ENCODE measurements at places on chromosomes 2 and 18.
A peak's percentile ranks its signal among the peaks of the same experiment; 100 is the strongest.

GRCh38 chr2:226362980-226363379 lies 436.6 kb downstream of the IRS1 start:
- no peak overlapping the region for H3K27ac ChIP-seq
- no peaks in the 10 kb centered on the region for H3K36me3 ChIP-seq
- H3K4me1 ChIP-seq, result no peaks in the 10 kb centered on the region
- no peaks in the 10 kb centered on the region for H3K27me3 ChIP-seq
- no peak for DNase-seq

DNA sequence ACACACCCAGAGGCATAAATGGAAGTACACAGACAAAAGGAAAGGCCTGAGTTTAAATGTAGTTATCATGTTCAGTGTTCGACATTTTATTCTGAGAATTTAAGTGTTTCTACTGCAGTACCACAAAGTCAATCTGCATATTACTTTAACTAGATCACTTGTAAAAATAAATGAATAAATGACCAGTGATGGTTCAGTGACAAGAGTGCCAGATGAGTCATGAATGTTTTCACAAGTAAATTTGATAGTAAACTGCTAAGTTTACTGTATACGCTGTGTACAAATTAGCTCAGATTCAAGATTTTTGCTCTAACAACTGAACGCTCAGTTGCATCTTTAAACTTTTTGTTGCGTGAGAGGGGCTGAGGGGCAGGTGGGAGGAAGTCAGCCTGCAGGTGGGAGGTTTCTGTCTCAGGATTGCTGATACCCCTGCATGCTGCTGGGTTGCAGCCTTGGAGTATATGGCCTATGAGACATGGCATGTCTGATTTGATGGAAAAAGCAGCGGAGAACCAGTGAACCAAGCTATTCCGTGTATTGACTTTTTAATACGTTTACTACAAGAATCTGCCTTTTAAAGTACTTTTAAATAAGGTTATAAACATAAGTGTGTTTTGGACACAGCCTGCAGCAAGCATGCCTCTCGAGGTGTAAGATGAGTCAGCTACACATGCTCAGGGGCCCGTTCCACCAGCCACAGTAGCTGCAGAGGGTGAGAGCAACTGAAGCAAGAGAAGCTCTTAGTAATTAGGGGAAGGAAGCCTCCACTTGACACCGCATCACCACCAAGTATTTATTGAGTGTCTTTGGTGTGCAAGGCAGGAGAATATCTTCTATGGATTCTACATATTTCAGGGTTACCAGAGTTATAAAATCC lies 245.1 kb downstream of the NEDD4L start:
- no peaks in the 10 kb centered on the region for H3K36me3 ChIP-seq
- H3K4me3 ChIP-seq, result no peak overlapping the region
- peaks cover 6% of the 10 kb centered on the region for H3K4me1 ChIP-seq
- no peaks in the 10 kb centered on the region for H3K27me3 ChIP-seq

GRCh38 chr18:64332835-64333234 lies 183.9 kb upstream of the LINC00305 start:
- no peak for DNase-seq
- no peak overlapping the region for H3K27ac ChIP-seq
- no peaks in the 10 kb centered on the region for H3K4me1 ChIP-seq

- no peaks in the 10 kb centered on the region for H3K4me1 ChIP-seq
- no peak for DNase-seq
- no peak overlapping the region for H3K27ac ChIP-seq
- no peaks in the 10 kb centered on the region for H3K36me3 ChIP-seq
These were observed 23.6 kb downstream of the SULT1C3 start for GRCh38 chr2:108263401-108263800.

GRCh38 chr2:212520340-212520739 lies 18.3 kb downstream of the ERBB4 start:
- H3K27ac ChIP-seq, result no peak overlapping the region
- no peak for DNase-seq
- no peaks in the 10 kb centered on the region for H3K27me3 ChIP-seq
- H3K36me3 ChIP-seq, result no peaks in the 10 kb centered on the region

DNA sequence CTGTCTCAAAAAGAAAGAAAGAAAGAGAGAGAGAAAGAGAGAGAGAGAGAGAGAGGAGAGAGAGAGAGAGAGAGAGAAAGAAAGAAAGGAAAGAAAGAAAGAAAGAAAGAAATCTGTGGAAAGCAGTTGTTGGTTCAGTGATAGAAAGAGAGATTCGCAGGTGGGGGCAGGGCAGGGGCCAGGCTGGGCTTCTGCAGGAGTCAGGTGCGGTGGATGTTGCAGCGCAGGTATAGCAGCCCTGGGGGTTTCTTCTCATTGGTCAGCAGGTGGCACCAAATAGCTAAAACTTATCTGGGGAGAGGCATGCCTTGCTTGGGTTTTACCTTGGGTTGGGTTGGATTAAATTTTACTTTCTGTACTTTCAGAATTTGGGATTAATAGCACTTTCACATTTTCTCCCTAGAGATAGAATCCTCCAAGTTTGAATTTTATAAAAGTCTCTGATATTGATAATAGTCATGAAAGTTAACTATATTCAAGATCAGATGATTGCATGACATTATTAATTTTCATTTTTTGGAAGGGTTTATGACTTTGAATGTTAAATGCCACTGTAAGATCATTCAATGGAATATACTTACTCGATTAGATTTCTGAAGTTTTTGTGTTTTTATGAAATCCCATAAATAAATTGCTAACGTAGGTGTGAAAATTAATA lies 66.6 kb downstream of the SPTBN1 start:
- DNase-seq, result peak; percentile 68
- H3K27ac ChIP-seq, result no peak overlapping the region
- H3K4me1 ChIP-seq, result no peaks in the 10 kb centered on the region
- peaks cover 3% of the 10 kb centered on the region for H3K36me3 ChIP-seq
- no peak overlapping the region for H3K4me3 ChIP-seq

DNA sequence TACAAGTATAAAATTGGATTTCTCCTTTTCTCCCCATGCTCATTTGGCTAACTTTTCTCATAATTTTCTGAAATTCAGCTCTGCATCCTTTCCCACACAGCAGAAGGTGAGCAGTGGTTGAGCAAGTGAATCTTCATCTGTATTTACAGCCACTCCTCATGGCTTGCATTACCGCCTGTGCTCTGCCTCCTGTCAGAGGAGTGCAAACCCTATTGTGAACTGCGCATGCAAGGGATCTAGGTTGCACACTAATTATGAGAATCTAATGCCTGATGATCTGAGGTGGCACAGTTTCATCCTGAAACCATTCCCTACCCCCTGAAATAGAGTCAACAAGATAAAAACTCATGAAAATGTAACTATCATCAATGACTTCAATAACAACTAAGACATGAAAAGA lies 20.0 kb downstream of the ME2 start:
- no peak overlapping the region for H3K27ac ChIP-seq
- H3K4me3 ChIP-seq, result no peak overlapping the region
- no peak for DNase-seq
- H3K27me3 ChIP-seq, result no peaks in the 10 kb centered on the region
- H3K36me3 ChIP-seq, result peaks cover 27% of the 10 kb centered on the region
- no peaks in the 10 kb centered on the region for H3K4me1 ChIP-seq

GRCh38 chr2:174903264-174903556 lies 102.0 kb downstream of the CHN1 start:
- no peaks in the 10 kb centered on the region for H3K27me3 ChIP-seq
- H3K27ac ChIP-seq, result no peak overlapping the region
- no peak overlapping the region for H3K4me3 ChIP-seq
- H3K4me1 ChIP-seq, result no peaks in the 10 kb centered on the region

GRCh38 chr2:135246711-135247270 lies 194.7 kb downstream of the RAB3GAP1 start:
- H3K36me3 ChIP-seq, result no peaks in the 10 kb centered on the region
- H3K27me3 ChIP-seq, result no peaks in the 10 kb centered on the region
- H3K4me1 ChIP-seq, result no peaks in the 10 kb centered on the region
- no peak overlapping the region for H3K27ac ChIP-seq
- no peak overlapping the region for H3K4me3 ChIP-seq

GRCh38 chr2:223050188-223050587 lies 1.8 kb upstream of the KCNE4 start:
- no peaks in the 10 kb centered on the region for H3K27me3 ChIP-seq
- H3K27ac ChIP-seq, result no peak overlapping the region
- H3K36me3 ChIP-seq, result no peaks in the 10 kb centered on the region
- H3K4me3 ChIP-seq, result no peak overlapping the region

DNA sequence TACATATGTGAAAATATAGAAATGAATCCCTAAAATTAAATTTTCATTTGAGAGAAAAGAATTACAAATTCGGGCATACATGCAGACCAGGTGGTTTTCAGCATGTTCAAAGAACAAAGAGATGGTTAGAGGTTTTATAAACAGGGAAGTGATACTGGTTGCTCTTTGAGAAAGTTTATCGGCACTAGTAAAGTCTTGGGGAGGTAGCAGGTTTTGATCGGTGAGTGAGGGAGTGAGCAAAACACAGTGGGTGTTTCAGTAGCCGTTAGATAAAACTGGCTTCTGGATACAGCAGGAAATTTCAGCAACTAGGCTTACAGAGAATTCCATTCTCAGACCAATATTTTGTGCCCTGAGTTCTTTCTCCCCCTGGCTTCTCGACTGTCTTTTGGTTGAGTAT lies 51.1 kb downstream of the DSC3 start:
- no peaks in the 10 kb centered on the region for H3K4me1 ChIP-seq
- no peak for DNase-seq
- H3K27me3 ChIP-seq, result no peaks in the 10 kb centered on the region
- no peak overlapping the region for H3K27ac ChIP-seq
- H3K4me3 ChIP-seq, result no peak overlapping the region

- H3K4me3 ChIP-seq, result no peak overlapping the region
- no peaks in the 10 kb centered on the region for H3K27me3 ChIP-seq
- DNase-seq, result no peak
- H3K27ac ChIP-seq, result no peak overlapping the region
- no peaks in the 10 kb centered on the region for H3K36me3 ChIP-seq
- peaks cover 10% of the 10 kb centered on the region for H3K4me1 ChIP-seq
These were observed 3.5 kb downstream of the PER2 start for GRCh38 chr2:238284802-238285515.

GRCh38 chr18:46053368-46054095 lies 18.5 kb downstream of the PSTPIP2 start:
- DNase-seq, result no peak
- no peaks in the 10 kb centered on the region for H3K27me3 ChIP-seq
- H3K4me3 ChIP-seq, result no peak overlapping the region
- H3K36me3 ChIP-seq, result no peaks in the 10 kb centered on the region
- H3K4me1 ChIP-seq, result no peaks in the 10 kb centered on the region

- no peak overlapping the region for H3K27ac ChIP-seq
- H3K4me3 ChIP-seq, result no peak overlapping the region
- no peaks in the 10 kb centered on the region for H3K27me3 ChIP-seq
- no peak for DNase-seq
These were observed 142.0 kb downstream of the TSN start for GRCh38 chr2:121897335-121897970.

DNA sequence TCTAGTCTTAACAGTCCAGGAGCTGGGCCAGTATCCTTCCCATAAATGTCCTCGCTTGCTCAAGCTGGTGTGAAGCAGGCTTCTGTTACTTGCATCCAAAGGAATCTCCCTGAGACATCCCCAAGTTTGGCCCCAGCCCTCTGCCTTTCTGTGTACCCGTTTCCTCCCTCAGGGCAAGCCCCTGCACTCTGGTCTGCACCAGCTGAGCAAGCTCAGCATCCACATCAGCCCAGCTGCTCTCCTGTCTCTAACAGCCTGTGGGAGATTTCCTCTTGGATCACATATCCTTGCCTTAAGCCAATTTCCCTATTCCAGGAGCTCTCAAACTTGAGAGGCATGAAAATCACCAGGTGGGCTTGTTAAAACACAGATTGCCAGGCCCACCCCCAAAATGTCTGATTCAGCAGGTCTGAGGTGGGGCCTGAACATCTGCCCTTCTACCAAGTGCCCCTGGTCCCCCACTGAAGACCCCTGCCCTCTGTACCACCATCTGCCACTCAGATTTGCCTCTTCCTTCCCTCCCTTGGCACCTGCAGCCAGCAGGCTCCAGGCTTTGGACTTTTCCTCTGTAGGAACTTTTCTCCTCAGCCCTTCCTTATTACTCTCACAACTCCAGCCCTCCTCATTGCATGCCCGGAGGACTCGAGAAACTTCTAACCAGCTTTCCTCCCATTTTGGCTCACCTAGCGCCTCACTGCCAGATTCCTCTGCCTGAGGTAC lies 32.1 kb downstream of the REEP1 start:
- no peaks in the 10 kb centered on the region for H3K27me3 ChIP-seq
- H3K4me3 ChIP-seq, result no peak overlapping the region
- H3K4me1 ChIP-seq, result no peaks in the 10 kb centered on the region
- no peak overlapping the region for H3K27ac ChIP-seq
- DNase-seq, result no peak

GRCh38 chr2:158142568-158143332 lies 41.1 kb downstream of the UPP2 start:
- DNase-seq, result no peak
- H3K4me1 ChIP-seq, result no peaks in the 10 kb centered on the region
- H3K4me3 ChIP-seq, result no peak overlapping the region
- H3K36me3 ChIP-seq, result no peaks in the 10 kb centered on the region

DNA sequence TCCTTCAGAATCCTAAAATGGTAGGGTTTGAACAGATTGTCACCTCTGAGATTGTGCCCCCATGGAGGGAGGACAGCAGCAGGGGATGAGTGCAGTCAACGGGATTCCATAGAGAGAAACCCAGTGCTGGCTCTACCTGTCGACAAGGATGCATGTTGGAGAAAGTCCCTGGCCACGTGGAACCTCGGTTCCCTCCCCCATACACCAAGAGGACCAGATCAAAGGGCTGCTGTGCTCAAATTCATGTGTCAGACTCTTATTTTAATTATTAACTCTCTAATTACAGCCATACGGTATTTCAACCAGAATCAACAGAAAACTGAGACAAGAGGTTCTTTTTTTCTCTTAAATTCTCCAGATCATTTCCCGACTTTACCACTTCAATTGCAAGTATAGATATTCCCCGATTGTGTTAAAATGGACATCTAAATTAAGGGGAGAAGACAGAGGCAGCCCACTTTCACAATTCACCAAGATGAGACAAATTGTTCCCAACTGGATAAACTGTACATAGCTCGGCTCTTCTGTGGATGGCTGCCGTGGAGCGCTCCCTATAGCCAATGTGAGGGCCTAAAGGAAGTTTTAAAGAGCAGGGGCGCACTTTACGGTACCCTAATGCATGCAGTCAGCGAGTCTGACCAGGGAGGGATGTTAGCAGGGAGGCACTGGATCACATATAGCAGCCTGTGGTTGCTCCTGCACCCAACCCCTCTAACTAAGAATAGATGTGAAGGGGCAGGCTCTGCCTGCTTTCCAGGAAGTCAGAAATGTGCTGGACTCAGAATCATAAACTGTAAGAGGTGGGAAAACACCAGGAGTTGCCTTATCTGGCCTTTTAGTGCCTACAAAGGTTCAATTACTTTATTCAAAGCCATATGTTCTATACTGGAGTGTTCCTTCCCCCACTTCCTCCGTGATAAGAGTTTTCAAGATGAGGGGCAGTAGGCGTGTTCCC lies 123.1 kb downstream of the CACNB4 start:
- H3K4me3 ChIP-seq, result no peak overlapping the region
- H3K4me1 ChIP-seq, result peaks cover 5% of the 10 kb centered on the region
- no peaks in the 10 kb centered on the region for H3K27me3 ChIP-seq
- DNase-seq, result no peak
- H3K36me3 ChIP-seq, result no peaks in the 10 kb centered on the region

- no peak overlapping the region for H3K4me3 ChIP-seq
- H3K36me3 ChIP-seq, result no peaks in the 10 kb centered on the region
- no peaks in the 10 kb centered on the region for H3K4me1 ChIP-seq
- H3K27me3 ChIP-seq, result no peaks in the 10 kb centered on the region
These were observed 285.8 kb upstream of the GYPC start for GRCh38 chr2:126370201-126370600.

GRCh38 chr2:44324971-44325426 lies 36.3 kb downstream of the PREPL start:
- no peaks in the 10 kb centered on the region for H3K27me3 ChIP-seq
- no peak for DNase-seq
- no peaks in the 10 kb centered on the region for H3K36me3 ChIP-seq
- no peak overlapping the region for H3K4me3 ChIP-seq
- 0 out of 2 replicates have a peak, but pooled peaks cover 2% of the 10 kb centered on the region for H3K4me1 ChIP-seq
